Activated CD4-positive, alpha-beta T cell treated with anti-CD3 and anti-CD28 coated beads, Interleukin-2, amount 10 ng/mL, durations not matched to agents 24 days and 14 days (primary cell): ENCODE measurements at places on chromosomes 11 and 22. TPM values are rescaled to one million over a fixed set of nuclear protein-coding genes. Genes with fewer than 3 reads are reported as not detected.

The OR52N2 gene
- not detected in 2 replicates for total RNA-seq

The OR5B21 gene
- not detected in 2 replicates for total RNA-seq

The POLD3 gene
- total RNA-seq: 53.5 and 53.6 TPM in 2 replicates

The GAL gene
- 0.92 and 1.8 TPM in 2 replicates for total RNA-seq

The FOLR2 gene
- total RNA-seq: not detected in 2 replicates

The OR4A16 gene
- total RNA-seq: not detected in 2 replicates

The KRTAP5-2 gene
- not detected in 2 replicates for total RNA-seq

The OR51Q1 gene
- not detected in 2 replicates for total RNA-seq

The SSTR3 gene
- 3.5 and 4.0 TPM in 2 replicates for total RNA-seq

The KCTD17 gene
- total RNA-seq: 63.2 and 66.5 TPM in 2 replicates

The MGAT3 gene
- 0.90 and 1.9 TPM in 2 replicates for total RNA-seq

The CDC42BPG gene
- 0.05 TPM in 2 replicates for total RNA-seq

The ANO1 gene
- total RNA-seq: not detected in 2 replicates

The NXPE1 gene
- not detected in 2 replicates for total RNA-seq

The SHANK2 gene
- total RNA-seq: not detected in 2 replicates

The RBFOX2 gene
- 3.6 and 3.9 TPM in 2 replicates for total RNA-seq

The EIF3F gene
- 224 and 226 TPM in 2 replicates for total RNA-seq

The CACNA1I gene
- 0.05 and 0.07 TPM in 2 replicates for total RNA-seq

The OR10D3 gene
- total RNA-seq: not detected in 2 replicates

The OR52A1 gene
- not detected in 2 replicates for total RNA-seq

The TTC9C gene
- total RNA-seq: 32.7 and 33.3 TPM in 2 replicates

The OR8D4 gene
- not detected in 2 replicates for total RNA-seq

The VPREB3 gene
- total RNA-seq: not detected in 2 replicates

The GPHA2 gene
- not detected in 2 replicates for total RNA-seq

The SMC1B gene
- 0.56 and 0.59 TPM in 2 replicates for total RNA-seq
